NCI-H510A (cell line): ENCODE measurements at places on chromosomes 2 and 18.

- no peak for DNase-seq
These were observed 273.3 kb downstream of the GBX2 start for GRCh38 chr2:235894839-235895238.

GRCh38 chr2:152183401-152184073 is 8.0 kb upstream of the STAM2 start:
- no peak for DNase-seq

DNA sequence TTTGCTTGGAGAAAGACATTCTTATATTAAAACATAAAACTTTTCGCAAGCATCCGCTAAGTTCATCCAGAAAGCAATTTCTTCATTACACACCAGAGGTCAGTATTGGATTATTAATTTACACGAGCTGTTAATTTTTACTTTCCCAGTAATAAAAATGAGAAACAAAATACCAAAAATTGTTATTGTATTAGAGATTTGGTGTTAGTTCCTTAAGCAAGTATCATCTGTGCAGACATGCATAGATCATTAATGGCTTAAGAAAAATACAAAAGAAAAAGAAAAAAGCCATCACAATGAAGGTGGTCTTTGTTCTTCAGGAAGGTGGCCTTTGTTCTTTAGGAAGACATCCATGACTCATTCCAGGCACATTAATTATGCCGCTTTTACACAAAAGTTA is 53.6 kb upstream of the HNMT start:
- no peak for DNase-seq

- no peak for DNase-seq
These were observed 36.9 kb downstream of the VPS54 start for GRCh38 chr2:63982335-63982734.

DNA sequence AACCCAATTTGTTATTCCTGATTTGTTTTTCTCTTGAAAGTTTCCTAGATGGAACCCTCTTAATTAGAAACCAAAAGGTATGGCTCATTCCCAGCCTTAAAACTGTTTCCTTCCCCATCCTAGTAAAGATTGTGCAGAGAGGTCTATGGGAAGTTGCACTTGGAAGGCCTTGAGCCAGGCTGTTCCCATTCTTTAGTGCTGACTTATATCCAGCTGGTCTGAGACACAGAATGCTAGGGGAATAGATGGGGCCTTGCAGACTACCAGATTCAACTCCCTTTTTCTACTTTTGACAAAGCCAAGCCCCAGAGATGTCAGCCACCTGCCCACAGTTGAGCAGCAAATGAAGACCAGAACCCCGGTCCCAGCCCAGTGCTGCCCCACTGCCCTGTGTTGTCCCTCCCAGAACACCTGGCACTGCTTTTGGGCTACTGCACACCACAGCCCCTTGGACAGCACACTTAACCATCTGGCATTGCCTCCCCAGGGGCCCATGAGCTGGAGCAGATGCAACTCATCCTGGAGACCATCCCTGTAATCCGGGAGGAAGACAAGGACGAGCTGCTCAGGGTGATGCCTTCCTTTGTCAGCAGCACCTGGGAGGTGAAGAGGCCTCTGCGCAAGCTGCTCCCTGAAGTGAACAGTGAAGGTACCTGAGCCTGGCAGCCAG is 98.2 kb downstream of the MRO start:
- DNase-seq = no peak

- DNase-seq = no peak
These were observed 31.5 kb downstream of the DYNC1I2 start for GRCh38 chr2:171718720-171719119.

DNA sequence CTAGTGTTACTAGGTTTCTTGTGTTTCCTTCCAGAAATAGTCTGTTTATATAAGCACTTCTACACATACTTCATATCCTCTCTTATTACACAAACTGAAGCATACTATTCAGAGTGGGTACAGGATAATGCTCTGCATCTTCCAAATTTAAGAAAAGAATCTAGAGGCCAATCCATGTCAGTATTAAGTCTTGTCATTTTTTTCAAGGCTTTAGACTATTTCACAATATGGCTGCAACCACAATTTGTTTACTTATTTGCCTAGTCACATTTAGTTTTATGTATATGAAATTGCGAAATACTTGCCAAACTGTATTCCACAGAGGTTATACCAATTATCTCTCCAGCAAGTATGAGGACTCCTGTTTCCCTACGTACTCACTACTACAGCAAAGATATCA is 27.9 kb downstream of the IWS1 start:
- DNase-seq = no peak

DNA sequence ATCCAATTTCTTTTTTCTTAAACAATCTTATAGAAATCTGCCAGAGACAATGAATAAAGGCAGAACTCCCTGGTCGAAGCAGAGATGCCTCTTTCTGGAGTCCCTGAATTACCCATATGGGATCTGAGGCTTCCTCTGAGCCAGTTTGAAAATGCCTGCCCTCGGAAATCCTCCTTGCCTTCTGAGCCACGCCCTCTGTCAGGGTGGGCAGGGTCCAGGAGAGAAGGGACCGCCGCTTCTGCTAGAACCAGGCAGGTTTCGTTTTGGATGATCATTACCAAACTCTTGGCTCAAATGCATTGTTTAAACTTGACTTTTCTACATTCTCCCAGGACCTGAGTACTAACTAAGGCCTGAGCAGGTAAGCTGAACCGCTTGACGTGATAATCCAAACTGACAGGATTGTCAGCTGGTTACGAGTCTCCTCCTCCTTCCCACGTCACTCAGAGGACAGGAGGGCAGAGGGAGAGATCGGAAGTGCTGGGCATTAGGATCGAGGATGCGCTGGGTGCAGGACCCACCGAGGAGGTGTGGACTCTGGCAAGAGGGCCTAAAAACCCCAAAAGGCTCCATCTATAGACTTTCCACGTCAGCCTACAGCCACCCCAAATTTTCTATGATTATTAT is 128.4 kb downstream of the KLHL29 start:
- no peak for DNase-seq

GRCh38 chr2:202566286-202566685 is 68.5 kb upstream of the FAM117B start:
- no peak for DNase-seq

- no peak for DNase-seq
These were observed 146.3 kb downstream of the GALR1 start for GRCh38 chr18:77395953-77396352.

GRCh38 chr18:3448838-3449511 is 997 bp upstream of the TGIF1 start:
- DNase-seq = peak; percentile 69

GRCh38 chr2:129253461-129253812 is 726.0 kb upstream of the RAB6C start:
- DNase-seq = no peak

- no peak for DNase-seq
These were observed 72.4 kb downstream of the ZNF236 start for GRCh38 chr18:76894566-76895346.

DNA sequence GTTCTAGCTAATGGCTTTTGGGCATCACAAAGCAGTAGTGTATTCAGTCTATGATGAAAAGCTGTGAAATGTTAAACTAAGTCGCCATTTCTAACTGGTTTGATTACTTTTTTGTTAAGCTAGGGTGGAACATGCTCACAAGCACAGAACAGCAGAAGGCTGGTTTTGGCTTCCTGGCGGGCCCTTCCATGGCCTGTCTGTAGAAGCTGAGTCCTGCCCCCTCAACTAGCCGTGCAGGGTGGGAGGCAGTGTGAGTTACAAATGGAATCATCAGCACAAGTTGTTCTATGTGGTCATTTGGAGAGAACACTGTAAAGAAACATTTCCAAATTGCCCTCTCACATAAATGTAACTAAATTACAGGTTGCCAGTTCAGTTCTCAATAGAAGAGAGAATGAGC is 290.8 kb downstream of the ALPK2 start:
- no peak for DNase-seq
